ENCODE measurements at places on chromosomes 13 and 19. TPM values are rescaled to one million over a fixed set of nuclear protein-coding genes. Genes with fewer than 3 reads are reported as not detected.

POMP gene
- 86.7 TPM for polyA plus RNA-seq

LSM14A gene
- 105 TPM for polyA plus RNA-seq

MAMSTR gene
- 4.1 TPM for polyA plus RNA-seq

MISP gene
- polyA plus RNA-seq, result 200 TPM

ZNF793 gene
- 15.3 TPM for polyA plus RNA-seq

MCEMP1 gene
- 0.06 TPM for polyA plus RNA-seq

IQCN gene
- 5.5 TPM for polyA plus RNA-seq

PALM3 gene
- 2.3 TPM for polyA plus RNA-seq

GJA3 gene
- polyA plus RNA-seq, result 0.13 TPM

FXYD3 gene
- 291 TPM for polyA plus RNA-seq

PSENEN gene
- polyA plus RNA-seq, result 63.3 TPM

ZNF549 gene
- 11.8 TPM for polyA plus RNA-seq

C5AR2 gene
- 0.25 TPM for polyA plus RNA-seq

CRX gene
- polyA plus RNA-seq, result 0.09 TPM

LGI4 gene
- polyA plus RNA-seq, result 9.4 TPM

ALOX5AP gene
- 7.0 TPM for polyA plus RNA-seq

FCER2 gene
- 0.28 TPM for polyA plus RNA-seq

MICOS13 gene
- 48.0 TPM for polyA plus RNA-seq

LILRB4 gene
- 2.2 TPM for polyA plus RNA-seq

TPGS1 gene
- 16.2 TPM for polyA plus RNA-seq

HS6ST3 gene
- polyA plus RNA-seq, result 1.4 TPM

GIPR gene
- polyA plus RNA-seq, result 8.1 TPM

PSG3 gene
- not detected for polyA plus RNA-seq

MUC16 gene
- polyA plus RNA-seq, result 0.78 TPM

PRMT1 gene
- 125 TPM for polyA plus RNA-seq

SULT2A1 gene
- polyA plus RNA-seq, result 190 TPM

CD33 gene
- polyA plus RNA-seq, result 5.4 TPM

NLRP7 gene
- not detected for polyA plus RNA-seq

KIR3DL2 gene
- not detected for polyA plus RNA-seq

WDR88 gene
- 0.54 TPM for polyA plus RNA-seq

KLHL1 gene
- 0.57 TPM for polyA plus RNA-seq

SLC10A2 gene
- 0.70 TPM for polyA plus RNA-seq

ASF1B gene
- polyA plus RNA-seq, result 13.1 TPM

SELENOV gene
- polyA plus RNA-seq, result 0.19 TPM

PDE4C gene
- 1.2 TPM for polyA plus RNA-seq

ADPRHL1 gene
- 2.8 TPM for polyA plus RNA-seq

GAPDHS gene
- not detected for polyA plus RNA-seq

ELSPBP1 gene
- polyA plus RNA-seq, result 0.07 TPM

CD79A gene
- polyA plus RNA-seq, result 0.75 TPM

ZNF534 gene
- polyA plus RNA-seq, result 0.40 TPM

ARID3A gene
- 187 TPM for polyA plus RNA-seq

ZNF439 gene
- 8.6 TPM for polyA plus RNA-seq

FBXL12 gene
- polyA plus RNA-seq, result 39.2 TPM
